ENCODE measurements at places on chromosomes 5 and 9.
A peak's percentile ranks its signal among the peaks of the same experiment; 100 is the strongest.

- DNase-seq: no peak
These were observed 345.7 kb upstream of the WWC1 start for GRCh38 chr5:167945542-167946384.

DNA sequence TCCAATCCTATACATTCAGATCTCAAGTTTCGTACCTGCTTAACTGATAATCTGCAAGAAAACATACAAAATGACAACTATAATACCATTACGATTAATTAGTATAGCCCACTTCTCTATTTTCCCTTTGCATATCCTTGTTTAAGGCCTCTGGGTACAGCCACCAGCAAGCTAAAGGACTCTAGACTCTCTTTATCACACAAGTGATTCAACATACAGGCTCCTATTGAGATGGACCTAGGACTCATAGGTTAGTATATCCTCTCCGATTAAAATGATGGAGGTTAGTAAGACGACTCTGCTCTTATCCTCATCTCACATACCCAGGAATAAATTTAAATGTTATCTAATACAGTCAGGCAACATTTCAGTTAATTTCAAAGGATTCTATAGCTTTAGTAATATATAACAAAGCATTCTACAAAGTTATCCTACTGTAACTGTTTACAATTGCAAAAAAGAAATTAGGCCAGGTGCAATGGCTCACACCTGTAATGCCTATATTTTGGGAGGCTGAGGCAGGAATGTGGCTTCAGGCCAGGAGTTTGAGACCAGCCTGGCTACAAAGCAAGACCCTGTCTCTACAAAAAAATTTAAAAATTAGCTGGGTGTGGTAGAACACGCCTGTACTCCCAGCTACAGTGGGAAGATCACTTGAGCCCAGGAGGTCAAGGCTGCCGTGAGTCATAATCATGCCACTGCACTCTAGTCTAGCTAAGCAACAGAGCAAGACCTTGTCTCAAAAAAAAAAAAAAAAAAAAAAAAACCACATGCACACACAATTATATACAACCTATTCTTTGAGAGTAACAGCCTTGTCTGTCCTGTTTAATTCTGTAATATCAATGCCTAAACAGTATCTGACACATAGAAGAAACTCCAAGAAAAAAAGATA is 15.4 kb downstream of the HAUS6 start:
- no peak for DNase-seq

DNA sequence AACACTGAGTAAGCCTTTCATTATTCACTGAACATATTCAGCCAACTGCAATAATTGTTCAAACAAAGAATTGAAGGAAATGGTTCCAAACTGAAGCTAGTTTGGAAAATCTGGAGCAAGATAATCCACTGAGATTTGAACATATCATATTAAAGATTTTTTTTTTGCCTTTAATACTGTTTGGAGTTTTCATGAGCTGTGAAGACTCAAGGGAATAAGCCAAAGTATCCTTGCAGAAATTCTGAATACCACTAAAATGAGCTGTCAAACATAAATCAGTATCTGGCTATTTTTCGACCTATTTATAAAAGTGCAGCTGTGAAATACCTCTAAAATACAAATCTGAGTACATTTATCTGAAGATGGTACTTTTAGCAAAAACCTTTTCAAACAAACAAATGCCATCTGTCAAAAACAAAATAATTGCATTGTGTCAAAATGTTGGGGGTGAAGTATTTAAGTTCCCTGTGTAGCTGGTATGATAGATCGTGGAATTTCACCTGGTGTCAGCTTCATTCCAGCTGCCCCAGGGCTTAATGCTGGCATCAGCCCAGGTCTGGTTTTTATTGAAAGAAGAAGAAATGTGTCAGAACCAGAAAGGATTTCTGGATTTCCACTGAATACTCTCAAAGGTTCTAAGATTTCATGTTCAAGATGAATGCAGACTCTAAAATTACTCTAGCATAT is 149.0 kb upstream of the GRAMD2B start:
- DNase-seq: no peak

- DNase-seq: peak; percentile 32
These were observed 21.7 kb upstream of the FAT2 start for GRCh38 chr5:151612689-151613427.

- DNase-seq: no peak
These were observed 48.8 kb downstream of the RAPGEF1 start for GRCh38 chr9:131690941-131691573.
